ENCODE measurements at places on chromosomes 2 and 18.

- DNase-seq, result no peak
Observed at GRCh38 chr2:219476652-219477151, 22.0 kb upstream of the GMPPA start.

- DNase-seq, result peak; percentile 84
Observed at GRCh38 chr2:44087036-44087713, 81.5 kb upstream of the PPM1B start.

DNA sequence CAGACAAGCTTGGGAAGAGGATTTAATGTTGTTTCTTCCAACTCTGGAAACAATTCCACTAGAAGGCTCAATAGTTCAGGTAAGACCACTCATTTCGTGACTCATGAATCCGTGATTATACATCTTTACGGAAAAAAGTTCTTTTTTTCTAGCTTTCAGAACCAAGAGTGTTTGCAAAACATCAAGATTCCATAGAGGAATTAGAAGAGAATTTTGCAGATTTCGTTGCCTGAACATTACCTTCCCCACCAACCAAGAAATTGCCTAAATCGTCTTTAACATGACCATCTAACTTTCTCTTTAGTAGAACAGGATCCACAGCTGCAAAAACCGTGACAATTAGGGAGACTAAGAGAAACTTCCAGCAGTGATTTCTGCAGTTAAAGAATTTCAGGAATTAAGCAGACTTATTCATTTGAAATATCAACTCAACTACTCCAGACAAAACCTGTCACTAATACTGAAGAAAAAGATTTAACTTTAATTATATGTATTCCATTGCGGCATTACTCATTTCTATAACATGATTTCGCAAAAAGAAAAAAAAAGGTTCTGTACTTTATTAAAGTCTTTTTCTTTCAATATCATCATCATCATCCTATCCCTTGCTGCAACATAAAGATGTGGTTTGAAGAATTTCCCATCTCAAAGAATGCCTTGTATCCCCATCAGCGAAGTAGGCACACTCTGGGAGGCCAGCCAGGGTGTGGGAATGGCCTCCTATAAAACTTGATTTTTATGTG, 1.9 kb upstream of the NAB1 start:
- DNase-seq, result no peak

DNA sequence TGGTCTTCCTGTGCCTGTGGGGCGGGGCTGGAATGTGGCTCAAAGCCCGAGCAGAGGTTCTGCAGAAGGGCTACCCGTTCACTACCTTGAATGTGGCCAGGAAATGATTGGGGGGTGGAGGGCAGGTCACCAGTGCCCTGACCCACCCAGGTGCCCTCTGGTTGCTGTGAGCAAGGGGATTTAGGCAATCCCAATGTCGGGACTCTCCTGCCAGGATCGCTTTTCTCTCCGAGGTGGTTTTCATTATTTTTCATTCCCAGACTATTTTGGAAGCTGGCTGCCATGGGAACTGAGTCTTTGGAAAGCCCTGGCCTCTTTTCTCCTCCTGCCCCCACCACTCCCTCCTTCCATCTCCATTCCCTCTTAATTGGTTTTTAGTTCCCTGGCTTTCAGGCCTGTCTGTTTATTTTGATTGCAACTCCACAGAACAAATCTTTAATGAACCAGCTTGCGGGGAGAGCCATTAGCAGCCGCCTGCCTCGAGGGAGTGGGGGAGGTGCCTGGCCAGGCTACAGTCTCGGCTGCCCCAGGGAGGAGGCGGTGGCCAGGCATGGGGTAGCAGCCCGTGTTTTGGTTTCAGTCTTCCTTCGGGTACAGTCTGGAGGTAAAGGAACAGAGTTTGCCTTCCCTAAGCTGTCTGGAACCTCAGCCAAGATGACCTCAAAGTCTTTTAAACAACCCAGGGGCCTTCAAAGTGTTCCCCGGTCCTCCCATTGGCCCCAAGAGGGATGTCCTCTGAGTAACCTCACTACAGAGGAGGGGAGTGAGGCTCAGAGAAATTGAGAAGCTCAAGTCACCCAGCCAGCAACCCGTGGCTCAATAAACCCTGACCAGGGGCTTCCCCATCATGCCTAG, 114.4 kb upstream of the HAAO start:
- no peak for DNase-seq

- DNase-seq, result no peak
Observed at GRCh38 chr18:75545189-75545588, 117.7 kb upstream of the SMIM21 start.

GRCh38 chr2:242031481-242032019, 162.0 kb downstream of the RTP5 start:
- no peak for DNase-seq

Measured in NCI-H524 (cell line).